ENCODE measurements at places on chromosomes 12 and 14.

DNA sequence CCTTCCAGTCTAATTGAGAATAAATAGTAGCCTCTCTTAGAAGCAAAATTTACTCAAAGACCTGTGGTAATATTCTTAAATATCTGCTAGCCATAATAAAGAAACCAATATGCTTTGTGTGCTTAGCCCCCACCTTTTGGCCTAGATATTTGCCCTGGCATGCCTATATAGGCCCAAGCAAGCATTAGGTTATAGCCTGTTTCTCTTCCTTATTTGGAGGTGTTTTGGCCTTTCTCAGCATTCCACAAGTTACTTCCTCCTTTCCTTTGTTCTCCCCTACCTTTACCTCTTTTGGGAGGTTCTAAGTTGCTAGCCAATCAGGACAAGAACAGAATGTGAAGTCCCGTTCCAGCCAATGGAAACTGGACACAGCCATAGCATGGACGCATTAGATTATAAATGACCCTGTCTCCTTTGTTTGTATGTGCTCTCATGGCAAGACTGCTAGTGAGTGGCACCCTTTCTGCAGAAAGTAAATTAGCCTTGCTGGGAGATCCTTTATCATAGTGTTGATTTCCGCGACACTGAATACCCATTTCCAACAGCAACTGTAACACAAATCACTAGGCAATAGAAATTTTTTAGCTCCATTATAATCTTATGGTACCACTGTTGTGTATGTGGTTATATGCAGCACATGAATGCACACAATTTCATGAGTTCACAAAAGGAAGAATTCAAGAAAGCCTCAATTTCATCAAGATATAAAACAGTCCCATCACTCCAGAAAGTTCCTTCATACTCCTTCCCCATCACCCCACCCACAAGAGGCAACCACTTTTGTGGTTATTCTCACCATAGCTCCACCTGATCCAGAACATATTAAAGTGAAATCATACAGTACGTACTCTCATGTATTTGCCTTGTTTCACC is 37.6 kb downstream of the CEP83 start:
- DNase-seq, result no peak

DNA sequence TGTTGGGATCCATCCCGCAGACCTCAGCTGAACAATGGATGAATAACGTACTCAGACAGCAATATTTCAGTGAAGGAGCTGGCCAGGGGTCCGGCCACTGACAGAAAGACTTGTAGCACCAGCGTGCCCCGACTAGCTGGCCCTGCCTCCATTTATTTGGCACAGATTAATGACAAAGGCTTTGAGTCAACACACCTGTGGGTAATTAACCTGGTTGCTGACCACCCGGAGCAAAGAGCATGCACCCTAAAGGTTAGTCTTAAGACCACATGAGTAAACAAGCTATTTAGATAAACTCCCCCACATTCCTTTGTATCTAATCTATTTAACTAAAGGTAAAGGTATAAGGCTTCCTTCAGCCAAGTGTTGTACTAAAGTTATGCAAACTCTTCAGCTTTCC is 868.6 kb downstream of the LRFN5 start:
- DNase-seq, result no peak

DNA sequence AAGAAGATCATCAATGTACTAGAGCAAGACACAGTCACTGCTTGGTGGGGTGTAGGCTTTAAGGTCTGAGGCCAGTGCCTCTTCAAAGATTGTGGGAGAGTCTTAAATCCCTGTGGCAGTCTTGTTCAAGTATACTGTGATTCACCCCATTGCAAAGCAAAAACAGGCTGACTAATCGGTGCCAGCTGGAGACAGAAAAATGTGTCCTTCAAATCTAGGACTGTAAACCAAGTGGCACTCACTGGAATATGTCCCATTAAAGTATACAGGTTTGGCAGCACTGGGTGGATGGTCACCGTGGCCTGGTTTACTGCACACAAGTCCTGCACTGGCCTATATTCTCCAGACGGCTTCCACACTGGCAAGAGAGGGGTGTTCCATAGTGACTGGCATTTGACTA is 1315.3 kb downstream of the TMEM121 start:
- DNase-seq, result no peak

- DNase-seq, result no peak
Observed at GRCh38 chr12:90038289-90038688, 329.7 kb upstream of the ATP2B1 start.

DNA sequence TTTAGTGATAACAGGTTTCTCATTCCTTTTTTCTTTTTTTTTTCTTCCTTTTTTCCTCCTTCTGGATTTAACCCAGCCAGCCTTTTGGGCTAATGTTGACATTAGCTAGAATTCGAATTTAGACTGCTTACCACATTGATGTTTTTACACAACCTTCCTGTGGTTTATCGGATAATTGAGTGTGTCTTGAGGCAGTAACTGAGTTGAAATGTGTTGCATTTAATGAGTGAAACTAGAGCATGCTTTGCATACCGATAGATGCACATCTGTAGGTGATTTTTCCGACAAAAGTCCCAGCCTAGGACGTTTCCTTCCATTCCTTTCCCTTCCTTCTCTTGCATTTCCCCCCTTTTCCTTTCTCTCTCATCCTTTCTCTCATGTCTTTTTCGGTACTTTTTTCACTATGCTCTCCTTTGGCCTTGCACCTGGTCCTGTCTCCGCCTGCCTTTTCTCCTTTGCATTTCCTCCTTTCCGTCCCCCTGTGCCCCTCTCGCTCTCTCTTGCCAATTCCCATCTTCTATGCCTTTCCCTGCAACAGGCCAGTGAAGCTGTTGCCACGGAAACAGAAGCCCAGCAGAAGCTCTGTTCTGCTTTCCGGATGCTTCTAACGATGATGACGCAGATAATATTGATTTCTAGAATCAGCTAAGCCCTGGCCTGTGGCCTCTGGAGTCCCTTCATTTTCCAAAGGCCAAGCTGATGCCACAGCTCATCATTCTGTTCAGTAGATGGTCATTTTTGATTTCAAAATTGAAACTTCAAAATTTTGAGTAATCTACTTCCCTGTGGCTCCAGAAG is 76.1 kb downstream of the SLC25A47 start:
- DNase-seq, result no peak

- DNase-seq, result no peak
Observed at GRCh38 chr12:42741091-42741490, 151.5 kb upstream of the PRICKLE1 start.

DNA sequence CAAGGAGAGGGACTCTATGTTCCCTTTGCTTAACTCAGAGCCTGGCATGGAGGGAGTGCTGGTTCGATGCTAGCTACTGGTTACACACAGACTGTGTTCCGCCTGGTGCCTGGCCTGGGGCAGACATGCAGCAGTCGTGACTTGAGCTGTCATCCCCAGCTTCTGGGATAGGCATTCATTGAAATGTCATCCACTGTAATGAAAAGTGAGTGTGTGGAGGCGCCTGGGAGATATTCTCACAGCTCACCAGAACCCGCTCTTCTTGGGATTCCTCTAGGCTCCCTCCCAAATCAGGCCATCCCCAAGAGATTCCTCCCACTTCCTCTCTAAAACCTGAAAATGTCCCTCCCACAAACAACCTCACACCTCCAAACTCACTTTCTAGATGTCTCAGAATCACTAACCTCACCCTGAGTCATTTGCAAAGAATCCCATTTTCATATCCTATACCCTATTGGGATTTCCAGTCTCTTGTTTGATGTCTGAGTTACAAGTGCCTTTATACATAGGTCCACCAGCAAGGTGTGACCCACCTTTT is 82.8 kb downstream of the CRACR2A start:
- DNase-seq, result no peak

- DNase-seq, result no peak
Observed at GRCh38 chr12:109120557-109120956, 4.2 kb downstream of the ACACB start.

GRCh38 chr12:40701756-40702155 is 9.5 kb downstream of the CNTN1 start:
- DNase-seq, result no peak

GRCh38 chr12:123847876-123848275 is 85.8 kb downstream of the DNAH10 start:
- DNase-seq, result no peak

GRCh38 chr12:132873724-132874123 is 13.7 kb downstream of the CHFR start:
- no peak for DNase-seq

DNA sequence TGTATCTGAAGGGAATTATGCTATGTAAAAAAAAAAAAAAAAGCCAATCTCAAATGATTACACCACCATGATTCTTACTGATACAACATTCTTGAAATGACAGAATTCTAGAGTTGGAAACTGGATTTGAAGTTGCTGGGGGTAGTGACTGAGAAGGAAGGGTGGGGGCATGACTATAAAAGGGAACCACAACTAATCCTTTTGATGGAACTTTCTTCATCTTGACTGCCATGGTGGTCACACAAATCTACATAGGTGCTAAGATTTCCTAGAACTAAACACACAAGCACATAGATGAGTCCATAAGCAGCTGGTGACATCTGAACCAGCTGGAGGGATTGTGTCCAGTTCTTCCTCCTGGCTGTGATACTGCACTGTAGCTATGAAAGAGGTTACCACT is 51.4 kb downstream of the CLMN start:
- no peak for DNase-seq

DNA sequence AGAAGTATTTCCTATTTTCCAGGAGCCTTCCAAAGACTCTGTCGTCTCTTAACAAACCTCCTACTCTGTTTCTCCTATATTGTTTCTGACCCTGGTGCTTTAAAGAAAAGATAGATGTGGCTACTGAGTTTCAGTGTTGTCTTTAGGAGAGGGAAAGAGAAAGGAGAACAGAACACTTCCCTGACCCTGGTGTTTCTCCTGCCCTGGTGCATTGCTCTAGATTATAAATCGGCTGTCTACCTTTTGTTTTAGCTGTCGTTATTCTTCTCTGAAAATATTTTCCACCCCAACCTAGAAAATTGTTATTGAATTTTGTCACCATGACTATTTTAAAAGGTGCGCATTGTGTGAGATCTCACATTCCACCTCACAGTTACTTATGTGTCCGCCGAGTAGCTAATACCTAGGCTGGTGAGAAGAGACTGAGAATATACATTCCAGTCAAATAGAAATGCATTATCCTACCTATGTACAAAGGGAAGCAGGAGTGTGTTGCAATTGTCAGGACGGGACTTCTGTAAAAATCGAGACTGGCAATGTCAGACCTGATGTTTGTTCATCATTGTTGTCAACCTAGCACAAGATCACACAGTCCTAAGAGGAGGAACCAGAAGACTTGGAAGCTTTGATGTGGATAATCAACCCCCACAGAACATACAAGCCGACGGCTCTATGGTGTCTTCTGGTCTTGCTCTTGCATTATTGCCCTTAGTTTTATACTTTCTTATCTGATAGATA is 108.7 kb upstream of the SLC38A4 start:
- DNase-seq, result no peak

DNA sequence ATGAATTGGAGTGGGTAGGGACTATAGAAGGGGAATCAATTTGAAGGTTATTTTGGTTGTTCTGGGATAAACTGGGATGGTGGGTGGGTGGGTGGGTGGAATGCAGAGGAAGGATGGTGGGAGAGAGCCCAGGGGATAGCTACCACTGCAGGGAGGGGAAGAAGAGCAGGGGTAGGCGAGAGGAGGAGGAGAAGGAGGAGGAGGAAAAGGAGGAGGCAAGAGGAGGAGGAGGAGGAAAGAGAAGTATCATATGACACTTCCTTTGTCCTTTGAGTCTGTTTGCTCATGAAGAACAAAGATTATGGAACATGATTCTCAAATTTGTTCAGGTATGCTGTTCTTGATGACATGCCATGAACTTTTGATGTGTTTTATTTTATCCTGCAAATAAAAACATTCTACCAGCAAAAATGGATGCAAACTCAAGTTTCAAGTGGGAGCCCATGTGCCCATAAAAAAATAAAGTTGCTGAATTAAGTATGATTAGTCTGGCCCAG is 4.1 kb upstream of the BEST3 start:
- DNase-seq, result no peak

DNA sequence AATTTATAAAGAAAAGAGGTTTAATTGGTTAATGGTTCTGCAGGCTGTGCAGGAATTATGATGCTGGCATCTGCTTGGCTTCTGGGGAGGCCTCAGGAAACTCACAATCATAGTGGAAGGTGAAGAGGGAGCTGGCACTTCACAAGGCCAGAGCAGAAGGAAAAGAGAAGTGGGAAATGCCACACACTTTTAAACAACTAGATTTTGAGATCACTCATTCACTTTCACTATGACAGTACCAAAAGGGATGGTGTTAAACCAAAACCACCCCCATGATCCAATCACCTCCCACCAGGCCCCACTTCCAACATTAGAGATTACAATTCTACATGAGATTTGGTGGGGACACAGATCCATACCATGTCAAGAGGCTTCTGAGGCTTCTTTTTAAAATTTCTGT is 62.6 kb downstream of the SLC38A4 start:
- no peak for DNase-seq

DNA sequence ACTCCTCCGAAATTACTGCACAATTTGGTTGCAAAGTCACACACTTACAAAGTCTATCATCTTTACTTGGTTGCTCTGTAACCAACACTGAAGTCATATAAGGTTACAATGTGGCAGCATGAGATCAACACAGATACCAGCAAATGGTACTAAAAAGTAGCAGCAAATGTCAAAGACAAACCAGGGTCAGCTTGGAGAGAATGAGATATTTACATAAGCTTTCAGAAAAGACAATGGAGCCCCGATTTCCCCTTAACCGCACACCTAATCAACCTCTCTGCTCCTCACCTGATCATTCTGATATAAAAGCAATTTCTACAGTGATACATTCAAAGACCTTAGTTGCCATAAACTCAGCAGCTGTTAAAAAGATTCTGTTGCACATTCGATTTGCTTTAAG is 76.4 kb upstream of the FOXN3 start:
- no peak for DNase-seq

DNA sequence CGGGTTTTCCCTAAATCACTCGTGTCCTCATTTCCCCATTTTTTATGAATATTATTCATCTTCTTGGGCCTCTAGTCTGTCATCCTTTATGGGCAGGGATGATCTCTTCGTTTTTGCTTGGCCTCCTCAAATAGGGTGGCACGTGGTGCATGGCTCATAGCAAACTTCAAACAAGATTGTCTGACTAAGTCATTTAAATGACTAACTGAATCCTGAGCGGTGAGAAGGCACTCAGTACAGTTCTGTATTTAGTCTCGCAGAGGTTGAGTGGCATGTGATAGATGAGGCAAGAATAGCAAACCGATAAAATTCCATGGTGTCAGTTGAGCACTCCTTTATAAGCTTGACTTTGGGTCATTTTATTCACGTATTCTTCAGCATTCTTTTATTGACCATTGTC is 5.7 kb upstream of the JDP2 start:
- no peak for DNase-seq

DNA sequence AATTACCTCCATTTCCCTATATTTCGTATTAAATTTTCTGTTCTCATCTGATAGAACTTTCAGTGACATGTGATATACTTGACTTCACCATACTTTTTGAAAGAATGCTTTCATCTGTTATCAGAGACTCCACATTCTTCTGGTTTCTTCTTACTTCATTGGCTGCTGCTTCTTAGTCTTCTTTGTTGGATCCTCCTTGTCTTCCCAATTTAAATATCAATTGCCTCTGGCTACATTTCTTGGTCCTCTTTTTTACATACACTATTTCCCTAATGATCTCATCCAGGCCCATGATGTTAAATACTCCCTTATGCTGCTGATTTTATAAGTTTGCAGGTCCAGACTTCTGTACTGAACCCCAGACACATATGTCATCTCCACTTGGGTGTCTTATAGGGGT is 22.0 kb downstream of the OR5AU1 start:
- DNase-seq, result no peak
